Putamen (tissue), 1 donor: ENCODE measurements at places on chromosomes 7 and 10.
A peak's percentile ranks its signal among the peaks of the same experiment; 100 is the strongest.

DNA sequence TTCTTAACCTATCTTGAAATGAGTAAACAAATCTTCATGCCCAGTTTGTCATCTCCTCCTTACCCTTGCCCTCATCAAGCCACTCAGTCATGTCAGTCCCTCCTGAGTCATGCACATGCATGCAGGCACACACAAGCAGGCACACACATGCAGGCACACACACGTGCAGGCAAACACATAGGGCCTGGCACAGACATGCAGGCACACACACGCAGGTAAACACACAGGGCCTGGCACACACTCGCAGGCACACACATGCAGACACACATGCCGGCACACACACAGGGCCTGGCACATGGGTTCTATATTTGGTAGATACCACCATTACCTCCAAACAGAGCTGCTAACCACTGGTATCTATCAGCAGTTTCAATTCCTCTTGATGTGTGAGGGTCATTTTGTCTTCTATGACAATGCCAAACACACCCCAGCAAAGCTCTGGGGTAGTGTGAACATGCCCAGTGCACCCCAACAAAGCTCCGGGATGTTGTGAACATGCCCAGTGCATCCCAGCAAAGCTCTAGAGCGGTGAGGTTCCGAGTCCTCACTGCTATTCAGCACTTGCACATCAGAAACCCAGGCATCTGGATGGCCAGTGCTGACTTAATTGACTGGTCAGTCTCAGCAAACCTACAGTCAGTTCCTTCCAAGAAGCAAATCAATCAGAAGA lies 563.8 kb downstream of the PTPRN2 start:
- no peak for DNase-seq

GRCh38 chr10:111485767-111486166 lies 408.9 kb downstream of the ADRA2A start:
- no peak for DNase-seq

DNA sequence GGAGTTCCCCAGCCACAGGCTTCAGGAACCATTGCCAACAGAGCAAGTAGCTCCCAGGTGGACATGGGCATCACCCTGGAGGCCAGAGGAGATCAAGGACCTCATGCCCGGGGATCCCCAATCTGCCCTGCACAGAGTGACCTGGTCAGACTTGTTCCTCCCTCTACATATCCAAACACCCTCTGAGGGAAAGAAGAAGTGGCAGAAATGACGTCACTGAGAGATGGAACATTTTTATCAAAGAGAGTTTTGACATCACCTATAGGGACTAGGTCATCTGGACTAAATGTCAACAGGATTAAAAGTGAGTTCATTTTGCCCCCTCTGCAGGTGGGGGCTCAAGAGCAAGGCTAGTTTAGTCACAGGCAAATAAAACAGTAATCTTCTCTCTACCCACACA lies 273.7 kb downstream of the SKAP2 start:
- no peak for DNase-seq

- no peak for DNase-seq
Observed at GRCh38 chr7:137091396-137091795, 222.9 kb downstream of the CHRM2 start.

- peak; percentile 25 for DNase-seq
Observed at GRCh38 chr7:768881-769504, 41.9 kb upstream of the PRKAR1B start.

GRCh38 chr7:25845464-25845863 lies 306.5 kb upstream of the NFE2L3 start:
- no peak for DNase-seq

DNA sequence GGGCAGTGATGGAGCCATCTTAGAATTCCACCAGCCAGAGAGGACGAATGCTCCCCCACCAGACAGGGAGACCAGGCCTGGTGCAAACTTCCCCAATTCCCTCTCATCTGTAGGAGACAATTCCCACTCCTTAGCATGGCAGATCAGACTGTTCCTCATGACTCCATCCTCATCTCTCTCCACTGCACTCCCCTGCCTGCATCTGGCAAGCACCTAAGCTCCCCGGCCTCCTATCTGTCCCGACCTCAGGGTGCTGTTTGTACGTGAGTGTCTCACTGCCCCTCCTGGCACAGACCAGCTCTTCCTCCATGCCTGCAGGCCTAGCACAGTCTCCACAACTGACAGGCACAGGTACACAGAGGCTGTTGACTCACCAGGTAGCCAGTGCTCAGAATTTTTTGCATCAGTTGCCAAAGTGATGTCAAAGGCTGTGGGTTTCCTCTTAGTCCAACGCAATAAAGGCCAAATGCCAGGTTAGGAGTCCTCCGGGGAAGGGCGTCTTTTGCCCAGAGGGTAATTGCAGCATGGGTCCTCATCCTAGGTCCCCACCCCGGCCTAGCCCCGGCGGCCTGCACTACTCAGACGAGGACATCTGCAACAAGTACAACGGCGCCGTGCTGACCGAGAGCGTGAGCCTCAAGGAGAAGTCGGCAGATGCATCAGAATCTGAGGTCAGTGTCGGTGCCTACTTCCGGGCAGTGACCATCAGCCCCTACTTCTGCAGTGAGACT lies 436.8 kb upstream of the FOXK1 start:
- no peak for DNase-seq

DNA sequence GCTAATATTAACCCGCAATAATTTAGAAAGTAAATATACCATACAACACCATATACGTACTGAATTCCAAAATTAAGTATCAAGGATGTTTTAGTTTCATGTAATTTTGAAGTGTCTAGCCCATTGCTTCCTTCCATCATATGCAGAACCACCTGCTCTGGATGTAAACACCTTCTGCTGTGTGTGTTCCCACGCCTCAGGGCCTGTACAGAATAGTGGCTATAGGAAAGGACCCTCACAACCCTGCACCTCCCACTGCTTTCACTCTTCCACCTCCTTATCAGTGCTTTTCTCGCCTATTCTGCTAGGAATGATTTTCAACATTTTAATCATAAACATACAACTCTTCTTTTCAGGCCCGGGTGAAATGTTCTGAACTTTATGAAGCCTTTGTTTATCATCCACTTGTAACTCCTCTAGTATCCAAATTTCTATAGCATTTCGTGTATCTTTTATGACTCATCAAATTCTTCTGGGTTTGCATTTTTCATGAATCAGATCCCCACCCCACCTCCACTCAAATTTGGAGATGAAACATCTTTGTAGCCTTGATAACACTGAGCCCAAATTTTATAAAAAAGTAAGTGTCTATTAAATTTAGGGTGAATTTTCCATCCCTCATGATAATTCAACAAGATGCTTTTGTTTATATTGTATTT lies 1106.8 kb upstream of the C7orf33 start:
- DNase-seq: no peak

DNA sequence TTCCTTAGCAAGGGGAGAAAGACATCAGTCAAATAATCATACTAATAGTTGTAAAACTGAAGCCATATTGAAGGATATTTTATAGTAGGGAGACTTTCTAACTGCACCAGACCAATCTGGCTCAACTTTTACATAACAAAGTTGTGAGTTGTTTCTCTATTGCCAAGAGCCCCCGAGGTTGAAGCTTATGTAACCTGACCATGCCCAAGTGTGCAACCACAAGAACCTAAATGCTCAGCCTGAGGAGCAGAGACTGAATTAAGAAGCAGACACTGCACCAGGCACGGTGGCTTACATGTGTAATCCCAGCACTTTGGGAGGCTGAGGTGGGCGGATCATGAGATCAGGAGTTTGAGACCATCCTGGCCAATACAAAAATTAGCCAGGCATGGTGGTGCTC lies 77.3 kb upstream of the ARMC3 start:
- DNase-seq: no peak

DNA sequence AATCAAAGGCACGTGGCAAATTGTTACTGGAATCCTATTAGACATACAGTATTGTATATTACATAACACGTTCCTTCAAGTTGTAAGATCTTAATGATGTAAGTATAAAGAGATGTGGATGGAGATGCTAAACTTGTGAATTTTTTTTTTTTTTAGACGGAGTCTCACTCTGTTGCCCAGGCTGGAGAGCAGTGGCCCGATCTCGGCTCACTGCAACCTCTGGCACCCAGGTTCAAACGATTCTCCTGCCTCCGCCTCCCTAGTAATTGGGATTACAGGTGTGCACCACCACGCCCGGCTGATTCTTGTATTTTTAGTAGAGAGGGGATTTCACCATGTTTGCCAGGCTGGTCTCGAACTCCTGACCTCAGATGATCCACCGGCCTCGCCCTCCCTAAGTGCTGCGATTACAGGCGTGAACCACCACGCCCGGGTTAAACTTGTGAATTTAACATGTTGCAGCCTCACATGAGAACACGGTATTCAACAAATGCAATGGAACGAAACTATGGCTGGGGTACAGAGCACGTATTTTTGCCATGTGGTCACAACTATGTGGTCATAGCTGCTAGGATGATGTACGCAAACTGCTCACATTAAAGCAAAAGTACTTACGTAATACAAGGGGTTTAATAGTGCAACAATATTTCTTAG lies 818 bp upstream of the SUPV3L1 start:
- no peak for DNase-seq

DNA sequence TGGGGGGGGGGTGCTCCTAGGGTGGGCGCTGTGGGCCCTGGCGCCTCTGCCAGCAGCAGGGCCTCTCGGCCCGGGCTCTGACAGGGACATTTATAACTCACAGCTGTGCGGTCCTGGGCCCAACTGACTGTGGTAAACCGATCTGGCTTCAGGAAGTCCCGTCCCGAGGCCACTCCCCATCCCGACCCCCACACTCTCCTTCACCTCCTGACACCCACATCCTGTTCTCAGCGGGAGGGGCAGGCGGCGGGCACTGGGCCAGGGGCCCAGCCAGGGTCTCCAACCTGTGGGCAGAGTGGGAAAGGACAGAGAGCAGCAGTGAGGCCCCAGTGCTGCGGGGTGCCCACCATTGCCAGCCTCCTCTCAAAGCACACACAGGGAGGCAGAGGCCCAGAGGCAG lies 69.1 kb downstream of the ZMIZ1 start:
- no peak for DNase-seq

DNA sequence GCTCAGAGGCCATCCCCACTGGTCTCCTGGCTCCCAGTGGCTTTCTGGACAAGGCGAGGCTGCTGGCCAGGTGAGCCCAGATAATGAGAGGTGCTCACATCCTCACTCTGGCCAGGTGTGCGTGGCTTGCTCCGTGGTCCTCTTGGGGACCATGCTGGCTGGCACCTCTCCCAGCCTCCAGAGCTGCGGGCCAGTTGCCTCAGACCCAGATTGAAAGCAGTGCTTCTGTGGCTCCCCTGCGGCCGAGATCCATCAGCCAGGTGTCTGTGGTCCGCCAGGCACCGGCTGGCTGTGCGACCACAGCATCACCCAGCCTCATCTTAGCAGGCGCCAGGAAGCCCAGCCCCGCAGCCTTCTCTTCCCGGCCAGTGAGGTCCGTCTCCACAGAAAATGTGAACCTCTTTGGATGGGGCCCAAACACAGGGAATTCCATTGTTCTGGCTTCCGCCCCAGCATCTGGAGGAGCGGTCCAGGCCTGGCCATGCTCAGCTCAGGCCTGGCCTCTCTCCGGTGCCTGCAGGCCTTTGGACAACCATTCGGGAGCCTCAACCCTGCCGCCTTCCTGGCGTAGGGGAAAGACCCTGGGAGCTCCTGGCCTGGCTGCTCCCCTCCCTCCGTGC lies 5.2 kb upstream of the TTYH3 start:
- no peak for DNase-seq

DNA sequence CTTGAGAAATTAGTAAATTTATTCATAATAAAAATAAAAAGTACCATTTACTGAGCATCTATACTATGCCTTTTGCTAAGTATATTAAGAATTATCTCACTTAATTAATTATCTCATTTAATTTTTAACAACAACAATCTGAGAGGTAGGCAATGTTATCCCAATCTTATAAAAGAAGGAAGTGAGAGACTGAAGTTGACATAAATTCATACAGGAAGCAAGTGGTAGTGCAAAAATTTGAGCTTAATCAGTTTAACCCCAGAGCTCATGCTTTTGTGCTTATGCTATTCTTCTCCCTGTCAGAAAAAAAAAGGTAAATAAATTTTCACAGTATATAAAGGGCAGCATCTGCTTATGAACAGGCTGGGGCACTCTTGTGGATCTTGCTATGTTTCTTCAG lies 2.7 kb upstream of the LIPF start:
- DNase-seq: no peak

- DNase-seq: no peak
Observed at GRCh38 chr10:32386623-32387260, 39.8 kb upstream of the EPC1 start.

DNA sequence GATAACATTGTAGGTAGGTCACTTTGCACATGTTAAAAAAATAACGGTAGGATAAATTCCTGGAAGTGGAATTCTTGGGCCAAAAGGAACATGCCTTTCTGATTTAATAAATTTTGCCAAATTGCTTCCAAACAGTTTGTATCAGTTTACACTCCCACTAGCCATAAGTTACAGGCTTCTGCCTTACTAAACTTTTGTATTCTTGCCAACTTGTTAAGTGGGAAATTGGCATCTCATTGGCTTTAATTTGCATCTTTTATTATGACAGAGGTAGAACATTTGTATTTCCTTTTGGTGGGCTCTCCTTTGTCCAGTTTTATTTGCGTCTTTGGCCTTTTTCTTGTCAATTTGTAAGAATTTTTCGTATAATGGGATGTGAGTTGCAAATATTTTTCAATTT lies 38.3 kb upstream of the FAM180A start:
- DNase-seq: no peak

DNA sequence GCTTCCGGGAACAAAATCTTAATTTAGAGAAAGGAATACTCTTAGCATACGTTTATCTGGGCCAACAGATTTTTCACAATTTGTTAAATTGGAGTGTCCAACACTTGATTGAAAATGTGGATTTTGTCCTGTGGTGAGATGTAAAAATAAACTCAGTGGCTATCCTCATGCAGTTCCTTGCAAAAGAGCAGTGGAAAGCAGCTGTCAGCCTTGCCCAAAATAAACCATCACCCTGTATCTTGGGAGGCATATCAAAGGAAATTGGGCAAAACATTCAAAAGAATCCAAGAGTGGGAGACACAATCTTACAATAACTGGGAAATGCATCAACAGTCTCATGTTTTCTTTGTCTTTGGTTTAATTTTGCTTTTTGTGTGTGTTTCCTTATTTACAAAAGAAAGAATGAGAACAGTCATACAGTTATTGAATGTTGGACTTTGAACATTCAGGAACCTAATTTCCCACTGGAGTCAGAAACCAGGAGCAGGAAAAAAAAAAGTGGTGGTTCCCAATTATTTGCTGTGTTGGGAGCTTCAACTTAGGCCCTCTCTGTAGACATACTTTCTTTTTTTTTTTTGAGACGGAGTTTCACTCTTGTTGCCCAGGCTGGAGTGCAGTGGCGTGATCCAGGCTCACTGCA lies 44.4 kb upstream of the DGKI start:
- DNase-seq: no peak

- DNase-seq: no peak
Observed at GRCh38 chr7:158422196-158422886, 165.3 kb downstream of the PTPRN2 start.

- DNase-seq: no peak
Observed at GRCh38 chr10:64261092-64261491, 739.9 kb downstream of the REEP3 start.
